ENCODE measurements at places on chromosomes 6 and 20.

DNA sequence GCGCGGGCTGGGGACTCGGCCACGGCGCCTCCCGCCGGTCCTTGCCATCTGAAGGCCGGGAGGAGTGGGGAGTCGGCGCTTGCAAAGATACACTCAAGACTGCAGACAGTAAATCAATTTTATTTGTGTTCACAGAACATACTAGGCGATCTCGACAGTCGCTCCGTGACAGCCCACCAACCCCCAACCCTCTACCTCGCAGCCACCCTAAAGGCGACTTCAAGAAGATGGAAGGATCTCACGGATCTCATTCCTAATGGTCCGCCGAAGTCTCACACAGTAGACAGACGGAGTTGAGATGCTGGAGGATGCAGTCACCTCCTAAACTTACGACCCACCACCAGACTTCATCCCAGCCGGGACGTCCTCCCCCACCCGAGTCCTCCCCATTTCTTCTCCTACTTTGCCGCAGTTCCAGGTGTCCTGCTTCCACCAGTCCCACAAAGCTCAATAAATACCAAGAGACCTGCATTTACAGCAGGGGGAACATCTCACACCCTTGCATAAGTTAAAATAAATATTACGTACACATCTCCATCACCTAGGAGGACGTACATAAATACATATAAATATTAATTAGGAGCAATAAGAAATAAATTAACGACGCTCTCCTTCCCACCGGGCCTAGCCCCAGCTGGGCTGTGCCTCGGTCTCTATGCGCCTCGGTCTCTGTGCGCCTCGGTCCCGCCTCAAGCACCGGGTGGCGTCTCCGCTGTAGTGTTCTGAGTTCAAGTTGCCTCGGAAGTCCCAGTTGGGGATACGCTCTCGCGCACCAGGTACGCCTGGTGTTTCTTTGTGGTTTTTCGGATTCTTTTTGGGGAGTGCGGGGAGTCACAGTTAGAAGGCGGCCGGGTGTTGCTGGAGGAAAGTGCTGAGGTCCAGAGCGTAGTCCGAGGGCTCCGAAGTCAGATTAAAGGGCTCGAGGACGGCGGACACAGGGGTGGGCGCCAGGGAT, 889 bp upstream of the FLOT1 start:
- no peak for DNase-seq

GRCh38 chr20:25090492-25091429, 8.8 kb upstream of the VSX1 start:
- DNase-seq = peak; percentile 88

GRCh38 chr20:15449061-15449460, 1111.6 kb upstream of the FLRT3 start:
- DNase-seq = no peak

DNA sequence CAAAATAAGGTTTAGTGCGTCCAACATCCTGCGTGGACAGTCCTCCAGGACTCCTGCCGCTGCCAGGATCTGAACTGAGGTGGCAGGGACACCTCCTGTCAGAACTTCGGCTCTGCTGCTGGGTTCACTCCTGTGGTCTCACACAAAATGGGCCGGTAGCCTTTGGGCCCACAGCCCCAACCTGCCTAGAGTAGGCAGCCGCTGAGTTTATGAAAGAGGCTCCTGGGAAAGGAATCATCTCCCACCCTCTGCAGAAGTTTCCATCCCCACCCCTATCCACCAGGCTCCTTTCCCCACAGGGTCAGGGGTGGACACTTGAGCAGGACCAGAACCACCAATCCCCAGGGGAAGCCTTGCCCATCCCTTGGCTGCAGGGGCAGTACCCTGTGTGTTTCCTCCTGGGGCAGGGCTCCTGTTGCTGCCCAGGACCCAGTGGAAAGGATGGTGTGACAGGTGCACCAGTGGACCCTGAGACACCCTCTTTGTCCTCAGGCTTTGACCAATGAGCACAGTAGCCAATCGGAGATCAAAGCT, 2.1 kb upstream of the ABHD16B start:
- no peak for DNase-seq

DNA sequence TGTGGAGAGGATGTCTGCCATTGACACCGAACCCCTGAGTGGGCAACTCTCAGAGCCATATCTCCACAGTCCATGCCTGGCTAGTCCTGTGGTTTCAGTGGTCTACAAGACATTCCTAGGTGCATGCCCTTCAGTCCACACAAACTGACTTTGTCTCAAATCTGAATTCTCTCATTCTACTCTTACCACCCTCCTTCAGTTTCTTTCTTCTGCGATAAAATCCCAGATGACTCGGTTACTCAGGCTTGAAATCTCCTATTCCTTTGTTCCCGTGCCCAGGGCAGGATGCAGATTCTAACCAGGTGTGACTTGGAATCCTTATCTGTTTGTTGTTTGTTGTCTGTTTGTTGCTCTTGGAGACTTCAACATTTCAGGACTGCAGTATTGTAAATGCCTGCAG, 9.3 kb downstream of the CDS2 start:
- no peak for DNase-seq

GRCh38 chr6:156273065-156273711, 504.0 kb upstream of the ARID1B start:
- no peak for DNase-seq

DNA sequence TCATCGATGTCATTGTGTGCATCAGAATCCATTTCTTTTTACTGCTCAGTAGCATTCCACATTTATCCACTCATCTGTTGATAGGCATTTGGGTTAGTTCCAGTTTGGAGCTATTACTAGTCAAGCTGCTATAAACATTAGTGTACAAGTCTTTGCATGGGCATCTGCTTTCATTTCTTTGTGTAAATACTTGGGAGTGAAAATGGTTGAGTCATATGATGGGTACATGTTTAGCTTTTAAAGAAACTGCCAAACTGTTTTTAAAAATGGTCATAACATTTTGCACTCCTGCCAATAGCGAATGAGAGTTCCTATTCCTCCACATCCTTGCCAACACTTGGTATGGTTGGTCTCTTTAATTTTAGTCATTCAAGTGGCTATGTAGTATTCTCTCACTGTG, 21.2 kb upstream of the SLC22A2 start:
- no peak for DNase-seq

- DNase-seq = no peak
Observed at GRCh38 chr20:59259946-59260345, 40.5 kb upstream of the EDN3 start.

- no peak for DNase-seq
Observed at GRCh38 chr6:54690596-54690995, 156.0 kb upstream of the FAM83B start.

DNA sequence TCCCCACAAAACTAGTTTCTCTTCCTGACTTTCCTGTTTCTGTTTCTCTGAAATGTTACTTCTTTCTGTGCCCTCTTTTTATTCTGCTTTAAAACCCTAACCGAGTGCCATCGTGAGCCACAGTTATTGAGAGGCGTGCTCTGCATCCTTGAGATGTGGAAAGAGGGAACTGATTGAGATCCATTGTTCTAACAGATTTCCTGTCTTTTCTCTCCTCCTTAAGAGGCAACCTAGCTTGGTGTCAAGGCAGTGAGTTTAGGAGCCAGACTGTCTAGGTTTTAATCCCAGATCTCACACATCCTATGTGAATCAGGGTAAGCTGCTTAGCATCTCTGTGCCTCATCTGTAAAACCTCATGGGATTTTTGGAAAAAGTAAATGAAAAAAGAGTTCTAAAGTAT, 57.5 kb downstream of the SNX9 start:
- no peak for DNase-seq

GRCh38 chr6:113585246-113585645, 271.9 kb upstream of the MARCKS start:
- DNase-seq = no peak

DNA sequence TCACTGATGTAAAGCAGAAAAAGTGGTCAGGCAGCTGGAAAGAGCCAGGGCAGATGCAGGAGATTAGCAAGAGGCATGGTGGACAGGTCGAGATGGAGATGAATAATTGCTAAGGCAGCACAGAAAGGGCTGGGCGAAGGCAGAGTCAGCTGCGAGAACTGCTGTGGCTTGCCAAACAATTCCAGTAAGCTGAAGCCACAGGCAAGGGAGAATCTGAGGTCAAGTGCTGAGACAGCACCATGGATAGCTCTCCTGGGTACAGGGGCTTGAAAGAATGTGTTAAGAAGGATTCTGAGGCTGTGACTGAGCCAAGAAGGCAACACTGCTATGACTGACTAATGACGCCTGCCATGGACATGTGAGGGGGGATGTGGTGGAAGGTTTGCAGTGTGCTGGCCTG, 220.8 kb upstream of the FOXA2 start:
- no peak for DNase-seq

GRCh38 chr6:164039954-164040375, 625.4 kb downstream of the QKI start:
- DNase-seq = no peak

DNA sequence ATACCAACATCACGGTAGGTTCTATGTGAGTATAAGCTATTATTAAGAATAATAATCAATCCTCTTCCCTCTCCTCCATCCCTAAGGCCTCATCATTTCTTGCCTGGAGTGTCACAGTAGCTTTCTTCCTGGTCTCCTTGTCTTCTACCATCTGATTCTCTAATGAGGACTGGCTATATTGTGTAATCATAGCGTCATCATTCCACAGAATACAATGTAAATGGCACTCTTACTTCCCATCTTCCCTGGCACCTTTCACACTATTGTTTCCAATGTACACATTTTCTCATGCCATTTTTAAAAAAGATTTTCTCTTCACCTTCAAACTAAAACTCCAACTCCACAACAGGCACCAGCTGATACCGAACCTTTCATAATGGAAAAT, 2.2 kb upstream of the BTN3A2 start:
- no peak for DNase-seq

- DNase-seq = no peak
Observed at GRCh38 chr6:56230976-56231566, 16.3 kb downstream of the COL21A1 start.

- DNase-seq = no peak
Observed at GRCh38 chr6:151806757-151807512, 547 bp upstream of the ESR1 start.

GRCh38 chr6:142279350-142280180, 22.2 kb upstream of the ADGRG6 start:
- DNase-seq = no peak

GRCh38 chr6:27805347-27805746, 106.8 kb downstream of the OR2B2 start:
- no peak for DNase-seq

DNA sequence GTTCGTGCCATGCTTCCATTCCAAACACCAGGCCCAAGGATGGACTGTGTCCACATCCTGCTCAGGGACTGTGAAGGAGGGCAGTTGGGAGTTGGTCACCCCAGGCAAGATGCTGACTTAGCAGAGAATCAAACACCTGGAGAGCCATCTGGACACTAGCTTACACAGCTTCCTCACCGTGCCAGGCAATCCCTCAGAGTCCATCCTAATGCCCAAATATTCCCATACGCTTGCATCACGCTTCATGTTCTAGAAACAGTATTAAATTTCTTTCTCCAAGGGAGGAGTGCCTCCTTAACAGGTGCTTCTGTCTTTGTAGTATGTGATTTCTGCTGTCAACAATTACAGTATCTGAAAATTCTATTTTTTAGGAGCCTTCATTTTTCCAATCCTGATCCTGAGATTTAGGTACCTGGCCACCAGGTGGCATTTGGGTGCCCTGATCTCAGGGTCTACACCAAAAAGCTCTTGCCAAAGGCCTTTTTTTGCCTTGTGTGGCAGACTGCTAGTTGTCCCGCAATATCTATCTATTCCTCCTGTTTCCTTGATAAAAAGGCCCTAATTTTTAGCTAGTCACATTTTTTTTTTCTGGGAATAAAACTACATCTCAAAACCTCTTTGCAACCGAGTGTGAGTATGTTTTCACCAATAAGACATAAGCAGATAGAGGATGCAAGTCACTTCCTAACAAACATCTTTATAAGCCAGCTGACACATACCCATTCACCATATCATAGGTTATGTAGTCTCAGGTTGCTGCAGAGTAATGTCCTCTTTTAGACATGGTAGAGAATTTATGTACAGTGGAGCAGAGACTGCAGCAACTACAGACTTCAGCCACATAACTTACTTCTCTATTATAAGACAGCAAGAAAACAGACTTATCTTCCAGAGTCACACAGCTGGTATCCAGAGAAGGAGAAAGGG, 85.0 kb downstream of the PREP start:
- no peak for DNase-seq

GRCh38 chr6:80259118-80259517, 152.6 kb downstream of the BCKDHB start:
- no peak for DNase-seq

DNA sequence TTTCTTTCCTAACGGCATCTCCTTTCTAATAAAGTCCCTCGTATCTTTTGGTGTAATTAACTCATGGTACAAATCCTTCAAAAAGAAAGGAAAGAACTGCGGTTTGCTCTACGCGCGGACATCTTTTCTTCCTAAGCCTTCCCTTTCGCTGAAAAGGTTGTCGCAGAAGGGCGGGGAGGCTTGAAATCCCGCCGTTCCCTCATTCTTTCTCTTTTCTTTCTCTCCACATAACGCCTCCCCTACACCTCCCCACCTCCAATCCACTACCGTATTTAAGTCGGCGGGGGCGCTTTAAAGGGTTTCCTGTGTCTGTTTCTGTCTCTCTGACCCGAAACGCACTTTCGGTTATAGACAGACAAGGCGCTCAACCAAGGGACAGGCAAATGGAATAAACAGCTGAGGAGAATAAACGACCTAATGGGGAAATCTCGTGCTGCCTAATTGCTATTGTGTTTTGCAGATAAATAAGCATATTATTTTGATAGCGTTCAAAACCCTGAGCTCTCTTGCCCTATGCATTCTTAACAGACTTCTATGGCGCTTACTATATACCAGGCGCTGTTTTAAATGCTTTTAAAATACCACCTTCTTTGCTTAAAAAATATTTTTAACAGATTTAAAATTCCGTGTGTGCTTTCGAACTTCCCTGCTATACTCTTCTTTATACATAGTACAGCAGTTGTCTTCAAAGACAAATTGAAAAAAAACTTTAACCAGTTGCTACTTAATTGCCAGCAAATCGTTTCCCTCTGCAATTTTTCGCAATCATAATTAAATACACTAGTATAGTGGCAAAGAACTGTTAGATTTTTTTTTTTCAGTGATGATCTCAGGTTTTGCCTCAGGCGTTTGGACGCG, 2.5 kb upstream of the HEY2 start:
- peak; percentile 73 for DNase-seq

DNA sequence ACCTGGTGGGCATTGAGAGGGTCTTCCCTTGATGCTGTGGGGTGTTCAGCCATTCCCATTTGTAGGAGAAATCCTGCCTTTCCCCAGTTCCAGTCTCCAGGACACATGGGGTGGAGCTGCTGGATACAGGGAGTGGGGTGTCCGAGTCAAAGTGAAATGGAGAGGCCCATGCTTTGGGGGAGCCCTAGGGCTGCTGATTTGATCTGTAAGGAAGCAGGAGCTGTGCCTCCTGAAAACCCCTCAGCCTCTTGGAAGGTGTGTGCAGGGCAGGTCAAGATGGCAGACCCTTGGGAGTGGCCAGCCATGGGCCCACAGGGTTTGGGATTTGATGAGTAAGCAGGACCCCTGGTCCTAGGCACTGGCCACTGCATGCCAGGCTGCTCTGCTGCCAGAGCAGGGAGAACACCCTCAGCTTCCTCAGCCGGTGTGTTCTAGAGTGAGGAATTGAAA, 82.0 kb downstream of the SERAC1 start:
- DNase-seq = no peak

GRCh38 chr6:122404444-122404843, 5.0 kb downstream of the HSF2 start:
- DNase-seq = no peak
